ENCODE measurements at places on chromosomes 4 and X.

DNA sequence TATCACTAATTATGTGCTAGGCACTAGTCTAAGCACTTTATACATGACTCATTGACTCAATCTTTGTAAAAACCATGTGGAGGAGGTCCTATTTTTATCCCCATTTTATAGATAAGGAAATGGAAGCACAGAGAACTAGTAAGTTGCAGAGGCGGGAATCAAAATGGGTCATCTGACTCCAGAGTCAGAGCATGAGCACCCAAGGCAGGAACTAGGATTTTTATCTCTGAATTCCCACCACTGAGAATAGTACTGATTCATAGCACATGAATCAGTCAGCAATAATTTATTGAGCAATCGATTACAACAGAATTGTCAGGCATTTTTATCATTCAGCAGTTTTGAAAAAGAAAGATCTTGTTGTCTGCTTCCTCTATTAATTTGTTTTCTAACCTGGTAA is 19.3 kb downstream of the SCARB2 start:
- DNase-seq: no peak

DNA sequence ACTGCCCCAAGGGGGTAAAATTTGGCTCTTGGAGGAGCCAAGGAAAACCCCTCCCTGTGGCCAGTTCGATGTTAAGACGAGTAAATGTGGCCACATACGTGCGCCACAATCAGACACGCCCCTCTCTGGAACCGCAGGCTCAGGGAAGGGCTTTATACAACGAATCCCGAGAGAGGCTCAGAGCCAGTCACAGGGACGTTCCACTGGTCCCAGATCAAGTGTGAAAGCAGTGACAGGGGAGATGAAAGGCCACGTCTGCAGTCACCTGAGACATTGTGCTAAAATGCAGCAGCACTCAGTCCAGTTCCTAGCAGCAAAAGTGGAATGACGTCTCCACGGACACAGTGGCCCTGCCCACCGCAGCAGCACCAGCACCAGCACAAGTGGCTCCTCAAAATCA is 68.0 kb downstream of the ACOX3 start:
- no peak for DNase-seq

- DNase-seq: no peak
Measured at GRCh38 chrX:94454606-94455005, 780.6 kb downstream of the FAM133A start.

DNA sequence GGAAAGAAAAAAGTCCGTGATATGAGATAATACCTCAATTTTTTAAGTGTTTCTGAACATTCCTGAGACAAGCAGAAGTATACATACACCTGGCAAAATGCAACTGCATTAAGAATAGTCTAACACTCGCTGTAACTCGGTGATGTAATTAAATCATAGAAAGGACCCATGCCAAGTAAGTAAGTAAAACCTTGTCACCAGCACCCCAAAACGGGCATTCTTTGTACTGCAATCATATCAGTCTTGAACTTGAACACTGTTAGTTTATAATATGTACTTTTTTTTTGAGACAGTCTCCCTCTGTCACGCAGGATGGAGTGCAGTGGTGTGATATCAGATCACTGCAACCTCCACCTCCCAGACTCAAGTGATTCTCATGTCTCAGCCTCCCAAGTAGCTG is 47.4 kb downstream of the SMIM14 start:
- DNase-seq: no peak

- no peak for DNase-seq
Measured at GRCh38 chr4:19346636-19347035, 905.1 kb upstream of the SLIT2 start.
